Cortex of kidney (tissue), 1 donor: ENCODE measurements at places on chromosomes 6 and 20.

GRCh38 chr20:34921436-34921835, 34.2 kb downstream of the GSS start:
- no peak for DNase-seq

- DNase-seq = no peak
Observed at GRCh38 chr20:31849306-31849930, 4.0 kb upstream of the FOXS1 start.

GRCh38 chr6:23529902-23530301, 596.1 kb upstream of the NRSN1 start:
- DNase-seq = no peak

DNA sequence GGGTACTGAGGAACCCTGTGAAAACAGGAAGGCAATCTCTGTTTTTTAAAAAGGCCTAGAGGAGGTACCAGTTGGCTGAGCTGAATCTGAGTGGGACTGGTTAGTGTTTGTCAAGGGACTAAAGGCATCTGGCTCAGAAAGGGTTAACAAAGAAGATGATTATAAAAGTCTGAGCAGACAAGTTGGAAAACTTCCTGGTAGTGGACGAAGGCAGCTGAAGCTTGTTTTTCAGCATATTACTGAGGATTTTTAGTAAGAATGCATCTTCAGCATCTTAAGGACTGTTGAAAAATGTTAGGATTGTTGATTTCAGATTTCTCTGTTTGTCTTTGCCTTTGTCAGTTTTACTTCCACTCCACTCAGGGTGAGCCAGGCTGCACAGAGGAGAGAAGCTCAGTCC, 5.1 kb downstream of the GPX5 start:
- DNase-seq = no peak

GRCh38 chr6:20411544-20411943, 9.9 kb downstream of the E2F3 start:
- no peak for DNase-seq
